ENCODE measurements at places on chromosomes 6 and 20.

GRCh38 chr6:130913120-130913519 is 85.9 kb downstream of the SMLR1 start:
- DNase-seq: no peak

GRCh38 chr6:125868252-125868651 is 77.5 kb downstream of the NCOA7 start:
- DNase-seq: no peak

DNA sequence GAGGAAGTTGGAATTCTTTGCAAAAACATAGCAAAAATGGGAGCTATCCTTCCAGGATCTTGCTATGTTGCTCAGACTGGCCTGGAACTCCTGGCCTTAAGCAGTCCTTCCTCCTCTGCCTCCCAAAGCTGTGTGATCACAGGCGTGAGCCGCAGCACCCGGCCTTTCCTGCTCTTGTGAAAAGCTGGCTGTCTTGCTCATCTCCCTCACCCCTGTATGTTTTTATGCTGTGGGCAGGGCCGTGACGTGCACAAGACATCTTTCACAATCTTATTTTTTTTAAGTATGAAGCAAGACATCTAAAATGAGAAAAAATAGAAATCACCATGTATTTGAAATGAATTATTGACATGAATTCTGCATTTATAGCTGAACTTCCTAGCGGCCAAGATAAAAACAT is 110.4 kb downstream of the SAMD5 start:
- no peak for DNase-seq

DNA sequence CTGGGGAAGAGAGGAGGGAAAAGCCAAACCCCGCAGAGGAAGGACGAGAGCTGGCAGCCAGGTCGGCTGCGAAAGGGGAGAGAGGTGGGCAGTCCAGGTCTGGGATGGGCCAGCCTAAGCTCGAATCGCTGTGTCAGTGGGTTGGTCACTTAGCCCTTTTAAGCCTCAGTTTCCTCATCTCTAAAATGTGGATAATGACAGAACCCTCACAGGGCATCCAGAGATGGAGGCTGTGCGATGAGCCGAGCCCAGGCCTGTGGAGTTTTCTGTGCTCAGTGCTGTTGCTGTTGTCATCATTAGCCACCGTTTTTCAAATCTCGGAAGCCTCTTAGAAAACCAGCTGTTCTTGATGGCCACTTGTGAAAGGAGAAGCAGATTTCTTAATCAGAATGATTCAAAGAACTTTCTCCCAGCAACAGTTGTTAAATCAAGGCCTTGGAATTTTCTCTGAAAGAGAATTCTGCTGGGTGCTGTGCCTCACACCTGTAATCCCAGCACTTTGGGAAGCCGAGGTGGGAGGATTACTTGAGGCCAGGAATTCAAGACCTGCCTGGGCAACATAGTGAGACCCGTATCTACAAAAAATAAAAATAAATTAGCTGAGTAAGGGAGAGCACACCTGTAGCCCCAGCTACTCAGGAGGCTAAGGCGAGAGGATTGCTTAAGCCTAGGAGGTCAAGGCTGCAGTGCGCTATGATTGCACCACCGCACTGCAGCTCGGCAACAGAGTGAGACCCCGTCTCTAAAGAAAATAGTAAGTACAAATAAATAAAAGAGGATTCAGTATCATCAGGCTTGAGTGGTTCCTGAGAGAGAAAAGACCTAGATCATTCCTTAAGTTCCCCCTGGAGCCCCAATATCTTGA is 46.3 kb upstream of the ENTPD6 start:
- no peak for DNase-seq

DNA sequence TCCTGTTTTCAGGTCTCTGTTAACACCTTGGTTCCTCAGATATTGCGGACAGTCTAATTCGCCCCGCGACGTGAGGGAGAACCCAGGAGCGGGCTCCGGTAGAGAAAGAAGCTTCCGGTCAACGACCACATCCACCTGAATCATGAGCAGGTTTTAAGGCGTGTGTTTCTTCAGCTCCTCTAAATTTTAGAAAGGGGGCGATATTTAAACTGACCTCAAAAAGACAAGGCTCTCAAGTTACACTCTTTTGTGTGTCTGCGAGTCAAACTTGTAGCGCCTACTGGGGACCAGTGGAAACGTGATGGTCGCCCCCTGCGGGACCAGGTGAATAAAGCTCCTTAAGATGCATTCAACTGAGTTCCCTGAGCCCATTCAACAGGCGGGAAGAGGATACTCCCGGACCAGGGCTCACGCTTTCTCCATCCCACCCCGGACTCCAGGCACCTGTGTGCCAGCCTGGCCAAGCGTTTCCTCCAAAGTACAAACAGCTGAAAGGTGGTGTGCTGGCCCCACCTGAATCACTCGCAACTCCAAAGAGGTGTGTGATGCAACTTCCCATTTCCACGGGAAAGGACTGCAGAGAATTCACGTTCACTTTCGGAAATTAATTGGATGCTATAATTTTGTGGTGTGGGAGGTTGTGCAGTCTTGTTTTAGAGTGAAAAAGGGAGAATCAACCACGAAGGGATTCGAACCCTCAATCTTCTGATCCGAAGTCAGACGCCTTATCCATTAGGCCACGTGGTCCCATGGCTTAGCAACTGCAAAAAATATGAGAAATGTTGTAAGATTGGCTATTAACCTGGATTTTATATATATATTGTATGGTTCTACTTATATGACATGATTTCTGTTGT is 17.0 kb downstream of the GPX5 start:
- peak; percentile 81 for DNase-seq

GRCh38 chr6:27562027-27562410 is 89.1 kb upstream of the ZNF184 start:
- no peak for DNase-seq

DNA sequence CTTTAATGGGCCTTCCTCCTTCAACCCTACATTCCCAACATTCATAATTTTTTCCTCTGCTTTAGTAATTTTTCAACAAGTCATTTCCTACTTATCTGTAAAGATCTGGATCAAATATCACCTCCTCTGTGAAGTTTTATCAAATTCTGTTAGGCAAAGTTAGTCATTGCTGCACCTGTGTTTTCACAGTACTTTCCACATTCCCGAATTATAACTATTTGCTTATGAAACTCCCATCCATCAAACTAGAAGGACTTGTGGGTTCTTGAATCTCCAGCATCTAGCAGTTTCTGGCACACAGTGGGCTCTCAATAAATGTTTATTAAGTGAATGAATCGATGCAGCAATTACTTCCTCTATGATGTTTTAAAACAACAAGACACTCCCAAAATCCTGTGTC is 257.6 kb downstream of the HDGFL1 start:
- peak; percentile 85 for DNase-seq

DNA sequence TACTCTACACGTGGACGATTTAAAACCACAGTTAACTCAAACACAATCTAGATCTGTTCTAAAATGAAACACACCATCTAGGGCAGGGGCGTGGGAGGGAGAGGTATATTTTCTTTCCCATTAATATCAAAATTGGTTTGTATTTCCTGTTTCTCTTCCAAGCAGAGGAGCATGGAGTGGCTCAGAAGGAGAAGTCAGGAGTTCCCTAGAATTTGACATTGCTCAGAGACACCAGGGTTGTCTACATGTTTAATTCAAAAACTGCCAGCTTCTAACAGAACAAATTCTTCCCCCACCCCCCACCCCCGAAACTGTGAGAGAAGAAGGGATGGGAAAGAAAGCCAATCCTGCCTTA is 2.3 kb downstream of the PREX1 start:
- DNase-seq: no peak

GRCh38 chr6:48550603-48551002 is 439.6 kb upstream of the PTCHD4 start:
- DNase-seq: no peak

DNA sequence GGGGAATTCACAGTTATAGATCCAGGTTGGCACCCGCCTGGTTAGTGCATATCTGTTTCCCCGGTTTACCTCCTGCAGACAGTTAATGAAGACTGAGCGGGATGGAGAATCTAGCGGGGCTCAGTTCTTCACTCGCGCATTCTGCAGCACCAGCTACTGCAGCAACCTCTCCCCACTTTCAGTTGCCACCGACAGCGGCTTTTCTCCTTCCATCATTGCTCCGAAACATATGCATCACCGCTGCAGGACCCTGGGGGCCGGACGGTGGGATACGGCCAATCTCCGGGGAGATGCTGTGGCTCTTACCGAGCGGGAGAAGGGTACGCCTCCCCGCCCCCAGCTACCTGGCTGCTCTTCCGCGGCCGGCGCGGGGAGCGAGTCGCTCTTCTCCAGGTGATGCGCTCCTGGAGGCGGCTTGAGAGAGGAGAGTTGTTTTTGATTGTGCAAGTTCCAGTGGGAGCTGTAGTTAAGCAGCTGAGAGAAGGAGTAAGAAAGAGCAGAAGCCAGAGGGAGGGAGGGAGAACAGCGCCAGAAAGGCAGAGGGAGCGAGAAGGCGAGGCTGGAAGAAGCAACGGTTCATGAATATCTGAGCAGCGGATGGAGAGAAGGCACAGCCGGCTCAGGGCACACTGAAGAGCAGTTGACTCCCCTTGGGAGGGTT is at the start of gene SGK1:
SGK1 (minus strand) TSS at position 642 of the 661 bp plus-strand sequence. CDS start 652 bp downstream, outside the sequence.
- no peak for DNase-seq

- no peak for DNase-seq
Observed at GRCh38 chr20:34058831-34059230, 53.2 kb downstream of the EIF2S2 start.

Data from HS-27A (cell line).